Right kidney (tissue), 9 donors: ENCODE measurements at places on chromosomes 12 and 14.
A peak's percentile ranks its signal among the peaks of the same experiment; 100 is the strongest.

DNA sequence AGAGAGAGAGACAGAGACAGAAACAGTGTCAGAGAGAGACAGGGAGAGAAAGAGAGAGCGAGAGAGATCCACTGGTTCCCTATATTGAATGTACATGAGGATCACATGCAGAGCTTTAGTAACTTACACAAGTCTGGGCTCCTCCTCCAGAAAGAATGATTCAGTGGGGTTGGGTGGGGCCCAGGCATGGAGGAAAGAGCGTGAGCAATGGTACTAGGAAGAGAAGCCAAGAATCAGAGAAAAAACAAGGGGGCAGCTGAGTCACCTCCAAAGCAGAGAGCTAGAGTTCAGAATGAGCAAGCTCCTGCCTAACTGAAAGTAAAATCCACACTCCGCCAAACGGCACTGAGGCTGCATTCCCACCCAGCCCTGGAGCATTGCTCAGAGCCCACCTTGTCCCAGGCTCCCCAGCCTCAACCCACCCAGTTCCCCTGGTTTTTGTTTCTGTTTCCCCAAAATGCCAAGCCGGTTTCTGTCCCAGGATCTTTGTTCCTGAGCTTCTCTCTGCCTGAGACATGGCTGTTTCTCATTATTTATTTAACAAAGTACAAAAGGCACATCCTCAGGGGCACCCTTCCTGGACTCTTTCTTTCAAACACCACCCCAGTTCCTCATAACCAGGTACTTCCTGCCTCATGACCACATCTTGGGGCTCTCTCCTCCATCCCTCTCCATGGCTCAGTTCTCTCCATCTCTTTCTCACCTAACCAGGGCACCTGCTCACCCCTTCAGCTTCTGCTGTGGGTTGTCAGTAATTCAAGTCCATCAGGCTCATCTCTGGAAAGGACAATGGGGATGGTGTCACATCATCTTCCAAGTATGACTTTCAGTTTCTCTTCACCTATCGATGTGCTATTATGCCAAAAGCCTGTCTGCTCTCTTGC lies 670.3 kb upstream of the TBX3 start:
- no peak for DNase-seq

DNA sequence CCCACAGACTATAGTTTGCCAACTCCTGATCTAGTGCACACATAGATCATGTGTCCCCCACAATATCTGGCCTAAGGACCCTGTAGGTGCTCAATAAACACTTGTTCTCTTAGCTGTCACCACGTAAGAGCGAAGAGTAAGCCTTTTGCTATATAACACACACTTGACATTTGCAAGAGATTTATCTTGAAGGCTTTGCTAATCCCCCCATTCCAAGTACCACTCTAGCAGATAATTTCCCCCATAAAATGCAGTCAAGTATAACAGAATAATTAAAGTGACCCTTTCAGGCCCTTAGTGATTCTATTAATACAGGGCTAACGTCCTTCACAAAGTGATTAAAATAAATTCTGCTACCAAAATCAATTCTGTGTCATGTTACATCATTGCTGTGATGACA lies 87.5 kb downstream of the PLXNC1 start:
- DNase-seq: no peak

GRCh38 chr14:34496007-34496678 lies 34.1 kb upstream of the SPTSSA start:
- no peak for DNase-seq

DNA sequence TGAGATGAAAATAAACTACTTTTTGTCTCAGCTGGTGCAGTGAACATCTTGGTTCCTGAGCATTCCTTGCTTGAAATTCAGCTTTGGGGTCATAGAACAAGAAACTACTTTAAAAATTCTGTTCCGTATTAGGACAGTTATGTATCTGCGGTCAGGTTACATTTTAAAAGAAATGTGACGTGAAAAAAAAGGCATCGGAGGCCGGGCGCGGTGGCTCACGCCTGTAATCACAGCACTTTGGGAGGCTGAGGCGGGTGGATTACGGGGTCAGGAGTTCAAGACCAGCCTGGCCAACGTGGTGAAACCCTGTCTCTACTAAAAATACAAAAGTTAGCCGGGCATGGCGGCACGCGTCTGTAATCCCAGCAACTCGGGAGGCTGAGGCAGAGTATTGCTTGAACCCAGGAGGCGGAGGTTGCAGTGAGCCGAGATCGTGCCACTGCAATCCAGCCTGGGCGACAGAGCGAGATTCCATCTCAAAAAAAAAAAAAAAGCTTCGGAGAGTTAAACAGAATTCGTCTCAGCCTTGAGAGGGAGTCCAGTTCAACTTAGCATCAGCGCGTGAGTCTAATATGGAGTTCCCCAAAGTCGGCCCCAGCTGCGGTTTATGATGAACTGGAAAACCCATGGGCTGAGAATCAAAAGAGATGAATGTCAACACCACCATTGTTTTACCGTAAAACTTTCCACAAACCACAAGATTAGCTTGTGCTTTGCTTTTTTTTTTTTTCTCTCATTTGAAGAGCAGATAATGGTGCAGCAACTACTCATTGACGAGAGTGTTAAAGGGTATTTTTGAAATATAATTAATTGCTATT lies 2.1 kb upstream of the SLC2A13 start:
- DNase-seq: no peak

GRCh38 chr14:56202256-56202655 lies 84.0 kb downstream of the PELI2 start:
- no peak for DNase-seq

DNA sequence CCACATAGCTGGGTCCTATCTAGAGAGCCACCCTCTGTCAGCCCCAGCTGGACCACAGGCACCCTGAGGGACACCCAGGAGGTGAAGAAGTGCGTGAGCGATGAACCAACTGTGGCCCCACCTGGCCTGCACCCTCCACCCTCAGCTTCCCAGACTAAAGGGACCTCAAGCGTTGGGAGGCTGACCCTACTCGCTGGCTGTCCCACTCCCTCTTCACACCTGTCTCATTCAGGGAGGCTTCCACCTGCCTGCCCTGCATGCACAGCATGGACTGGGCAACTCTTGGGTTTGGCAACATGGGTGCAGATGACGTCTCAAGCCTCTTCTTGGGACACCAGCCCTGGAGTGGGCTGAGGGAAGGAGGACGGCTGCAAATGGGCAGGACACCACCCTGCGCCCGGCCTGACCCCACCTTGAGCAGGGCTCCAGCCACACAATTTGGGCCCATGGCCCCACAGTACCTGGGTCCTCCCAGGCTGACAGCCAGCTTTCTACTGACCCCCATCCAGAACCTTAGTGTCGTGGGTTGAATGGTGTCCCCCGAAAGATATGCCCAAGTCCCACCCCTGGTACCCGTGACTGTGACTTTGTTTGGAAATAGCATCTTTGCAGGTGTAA lies 2.1 kb downstream of the TMEM179 start:
- no peak for DNase-seq

GRCh38 chr12:54439521-54440255 lies 20.6 kb upstream of the ITGA5 start:
- peak; percentile 43 for DNase-seq

GRCh38 chr14:102545461-102546265 lies 36.1 kb upstream of the ANKRD9 start:
- peak; percentile 59 for DNase-seq

DNA sequence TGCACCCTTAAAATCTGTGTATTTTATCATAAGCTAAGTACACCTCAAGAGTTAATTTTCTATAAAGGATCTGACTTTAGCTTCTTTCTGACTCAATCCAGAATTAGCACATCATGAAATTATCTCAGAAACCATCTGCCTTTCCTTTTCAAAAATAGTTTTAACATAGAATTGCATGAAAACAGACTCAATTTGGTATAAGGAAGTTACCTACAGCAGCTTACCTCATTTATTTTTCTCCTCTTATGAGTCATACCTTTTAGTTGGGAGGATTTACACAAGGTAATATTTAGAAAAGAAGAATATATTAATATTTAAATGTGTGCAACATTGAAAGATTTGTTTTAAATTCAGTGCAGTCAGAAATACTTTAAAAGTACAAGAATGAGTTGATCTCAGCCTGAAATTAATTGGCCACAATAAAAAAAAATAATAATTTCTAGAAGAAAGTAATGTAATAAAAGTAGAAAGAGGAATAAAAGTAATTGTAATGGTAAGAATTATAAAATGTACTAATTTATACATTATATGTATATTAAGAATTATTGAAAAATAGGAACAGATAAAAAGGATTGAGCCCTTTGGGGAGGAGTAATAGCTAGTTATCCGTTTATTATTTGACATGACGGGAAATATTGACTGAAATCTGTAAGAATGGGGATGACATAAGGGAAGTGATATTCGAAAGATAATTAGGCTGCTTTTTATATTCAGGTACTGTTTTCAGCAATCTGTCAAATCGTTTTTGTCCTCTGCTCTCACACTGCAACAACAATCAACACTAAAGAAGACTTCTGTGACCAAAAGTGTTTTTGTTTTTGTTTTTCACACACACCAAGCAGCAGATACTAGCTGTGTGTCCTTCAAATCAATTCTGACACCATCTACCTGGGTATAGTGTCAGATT lies 20.5 kb downstream of the ADAM21 start:
- no peak for DNase-seq

DNA sequence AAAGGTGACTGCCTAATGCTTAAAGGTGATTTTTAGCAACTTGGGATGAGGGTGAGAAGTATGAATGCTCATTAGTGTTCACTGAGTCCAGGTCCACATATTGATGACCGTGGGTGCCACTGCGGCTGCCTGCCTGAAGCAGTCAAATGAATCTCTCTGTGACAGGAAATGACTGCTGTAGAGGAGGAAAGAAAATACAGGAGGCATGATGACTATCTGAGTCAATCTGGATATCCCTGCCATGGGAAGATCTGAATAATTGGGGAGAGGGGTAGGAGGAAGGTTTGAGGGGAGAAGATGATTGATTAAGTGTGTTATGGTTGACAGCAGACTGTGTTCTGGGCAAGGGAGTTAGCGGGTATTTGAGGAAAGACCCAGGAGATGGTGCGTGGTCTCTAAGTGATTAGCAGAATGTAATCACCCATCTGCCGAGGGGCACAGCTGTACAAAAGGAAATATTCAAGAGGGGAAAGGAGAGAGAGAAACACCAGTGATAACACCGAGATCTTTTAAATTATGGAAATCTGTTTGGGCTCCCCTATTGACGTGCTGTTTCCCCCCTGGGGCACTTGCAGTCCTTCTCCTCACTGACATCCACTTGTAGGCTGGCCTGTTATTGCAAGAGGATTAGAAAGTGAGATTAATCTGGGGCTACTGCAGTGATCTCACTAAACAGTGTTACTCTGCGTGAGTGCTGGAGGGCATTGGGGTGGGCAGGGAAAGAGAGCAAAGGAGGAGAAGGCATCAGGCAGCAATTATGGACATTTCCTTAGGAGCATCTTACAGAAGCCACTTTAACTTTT lies 97.7 kb downstream of the AKAP6 start:
- no peak for DNase-seq

DNA sequence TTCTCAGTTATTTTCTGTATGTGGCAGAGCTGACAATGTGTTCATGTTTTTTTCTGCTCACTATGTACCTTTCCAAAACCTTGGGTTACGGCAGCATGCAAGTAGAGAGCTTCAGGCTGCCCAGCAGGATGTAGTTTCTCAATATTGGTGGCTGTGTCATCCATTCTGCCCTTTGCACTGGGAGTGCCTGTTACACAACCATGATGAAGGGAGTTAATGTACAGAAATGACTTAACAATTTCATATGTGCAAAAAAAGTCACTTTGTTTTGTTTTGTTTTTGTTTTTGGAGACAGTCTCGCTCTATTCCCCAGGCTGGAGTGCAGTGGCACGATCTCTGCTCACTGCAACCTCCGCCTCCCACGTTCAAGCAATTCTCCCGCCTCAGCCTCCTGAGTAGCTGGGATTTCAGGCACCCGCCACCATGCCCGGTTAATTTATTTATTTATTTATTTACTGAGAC lies 6.1 kb upstream of the CNIH1 start:
- no peak for DNase-seq

GRCh38 chr12:127280393-127281275 lies 986.3 kb upstream of the TMEM132C start:
- peak; percentile 60 for DNase-seq

GRCh38 chr12:50211392-50212070 lies 44.4 kb upstream of the CERS5 start:
- no peak for DNase-seq

DNA sequence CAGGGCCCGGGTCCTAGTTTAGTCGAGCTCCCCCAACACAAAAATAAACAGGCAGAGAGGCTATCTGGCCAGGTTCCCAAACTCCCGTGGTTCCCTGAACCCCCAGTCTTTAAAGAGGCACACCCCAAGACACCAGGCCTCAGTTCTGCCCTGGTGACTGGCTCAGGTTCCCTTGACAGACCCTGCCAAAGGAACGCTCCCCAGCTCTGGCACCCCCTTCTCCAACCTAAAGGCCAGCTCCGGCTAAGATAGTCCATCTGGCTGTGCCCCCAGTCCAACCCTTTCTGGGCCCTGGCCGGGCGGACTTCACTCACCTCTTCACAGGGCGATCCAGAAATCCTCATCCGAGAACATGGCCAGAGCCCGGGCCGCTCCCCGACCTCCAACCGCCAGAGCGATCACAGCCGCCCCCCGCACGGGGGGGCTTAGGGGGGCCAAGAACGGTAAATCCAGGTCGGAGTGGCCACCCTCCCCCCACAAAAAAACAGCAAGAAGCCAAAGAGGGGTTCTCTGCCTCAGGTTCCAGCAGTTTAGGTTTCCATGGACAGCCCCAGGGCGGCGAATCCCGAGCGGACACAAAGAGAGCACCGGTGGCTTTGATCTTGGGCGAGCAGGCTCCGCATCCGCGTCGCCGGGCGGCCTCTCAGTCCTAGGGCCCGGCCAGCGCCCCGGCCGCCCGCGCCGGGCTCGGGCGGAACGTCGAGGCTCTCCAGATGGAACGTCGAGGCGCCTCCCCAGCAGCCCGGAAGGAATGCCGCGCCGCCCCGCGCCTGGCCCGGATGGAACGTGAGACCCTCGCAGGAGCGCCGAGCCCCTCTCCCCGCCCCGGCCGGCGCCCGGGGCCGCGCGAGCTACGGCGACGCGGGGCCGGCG lies 1.1 kb downstream of the KMT2D start:
- DNase-seq: no peak

- DNase-seq: no peak
Measured at GRCh38 chr12:21860534-21860933, 80.7 kb downstream of the ABCC9 start.

DNA sequence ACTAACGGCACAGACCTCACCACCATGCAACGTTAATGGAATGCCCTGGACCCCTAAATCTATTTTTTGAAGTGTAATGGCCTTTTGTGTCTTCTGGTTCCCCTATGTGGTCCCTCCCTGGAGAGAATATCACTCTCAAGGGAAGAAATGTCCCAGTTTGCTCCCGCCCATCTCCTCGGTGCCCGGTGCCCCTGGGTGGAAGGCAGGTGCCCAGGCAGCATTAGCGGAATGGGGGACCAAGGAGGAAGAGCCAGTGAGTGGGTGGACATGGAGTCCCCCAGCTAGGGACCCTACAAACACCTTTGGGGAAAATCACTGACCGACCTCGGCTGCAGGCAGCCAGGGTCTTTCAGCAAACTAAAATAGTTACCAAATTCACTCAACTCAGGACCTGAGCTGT lies 212.1 kb upstream of the RTL1 start:
- DNase-seq: no peak

GRCh38 chr12:59407799-59408198 lies 188.0 kb upstream of the SLC16A7 start:
- DNase-seq: no peak

GRCh38 chr14:68623826-68624225 lies 169.0 kb downstream of the ZFP36L1 start:
- peak; percentile 4 for DNase-seq
